Thyroid gland (tissue), 4 donors: ENCODE measurements at places on chromosomes 1 and 21.

DNA sequence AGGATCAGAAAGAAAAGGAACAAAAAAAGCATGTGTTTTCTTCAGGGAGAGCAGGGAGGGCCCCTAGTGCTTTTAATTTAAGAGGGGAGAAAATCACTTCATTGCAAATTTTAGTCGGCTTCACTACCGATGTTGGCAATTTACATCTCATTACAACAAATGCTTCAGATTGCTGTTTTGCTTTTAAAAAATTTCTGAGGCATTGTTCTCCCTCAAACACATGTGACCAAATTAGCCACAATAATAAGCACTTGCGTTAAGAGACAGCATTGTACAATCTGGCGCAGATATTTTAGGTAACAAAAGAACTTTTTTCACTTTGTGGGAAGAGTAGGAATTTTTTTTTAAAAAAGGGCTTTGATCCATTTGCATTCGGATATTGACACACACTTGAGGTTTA, 29.8 kb downstream of the BEND5 start:
- DNase-seq = no peak

DNA sequence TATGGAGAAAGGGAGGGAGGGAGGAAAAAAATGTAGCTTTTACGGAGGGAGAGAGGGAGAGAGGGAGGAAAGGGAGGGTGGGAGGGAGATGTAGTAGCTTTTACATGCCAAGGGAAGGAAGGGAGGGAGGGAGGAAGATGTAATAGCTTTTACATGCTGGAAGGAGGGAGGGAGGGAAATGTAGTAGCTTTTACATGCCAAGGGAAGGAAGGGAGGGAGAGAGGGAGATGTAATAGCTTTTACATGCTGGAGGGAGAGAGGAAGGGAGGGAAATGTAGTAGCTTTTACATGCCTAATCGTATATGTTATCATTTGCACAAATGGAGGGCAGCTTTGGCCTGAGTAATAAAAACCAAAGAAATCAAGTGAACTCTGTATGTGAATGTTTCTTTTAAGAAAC, 35.6 kb downstream of the EEIG2 start:
- DNase-seq = no peak

GRCh38 chr1:22709227-22709626, 1.4 kb upstream of the EPHB2 start:
- DNase-seq = no peak

GRCh38 chr1:205591522-205592351, 40.1 kb downstream of the ELK4 start:
- peak; percentile 85 for DNase-seq

GRCh38 chr21:45600248-45600647, 43.3 kb upstream of the PCBP3 start:
- DNase-seq = no peak

DNA sequence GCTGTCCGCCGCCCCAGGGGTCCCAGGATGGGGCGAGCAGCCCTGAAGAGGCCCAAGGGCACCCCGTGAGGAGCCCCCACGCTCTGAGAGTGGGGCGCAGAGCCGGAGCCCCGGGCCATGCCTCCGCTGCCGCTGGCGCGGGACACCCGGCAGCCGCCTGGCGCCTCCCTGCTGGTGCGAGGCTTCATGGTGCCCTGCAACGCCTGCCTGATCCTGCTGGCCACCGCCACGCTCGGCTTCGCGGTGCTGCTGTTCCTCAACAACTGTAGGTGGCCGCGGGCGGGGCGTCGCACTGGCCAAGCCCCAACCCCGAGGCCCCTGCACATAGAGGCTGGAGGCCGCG, 14.5 kb downstream of the AGRN start:
- peak; percentile 68 for DNase-seq

- peak; percentile 0 for DNase-seq
These were observed 50.0 kb downstream of the SLC37A1 start for GRCh38 chr21:42563686-42564085.

GRCh38 chr21:34844013-34844923, 175.5 kb downstream of the CLIC6 start:
- DNase-seq = peak; percentile 49

DNA sequence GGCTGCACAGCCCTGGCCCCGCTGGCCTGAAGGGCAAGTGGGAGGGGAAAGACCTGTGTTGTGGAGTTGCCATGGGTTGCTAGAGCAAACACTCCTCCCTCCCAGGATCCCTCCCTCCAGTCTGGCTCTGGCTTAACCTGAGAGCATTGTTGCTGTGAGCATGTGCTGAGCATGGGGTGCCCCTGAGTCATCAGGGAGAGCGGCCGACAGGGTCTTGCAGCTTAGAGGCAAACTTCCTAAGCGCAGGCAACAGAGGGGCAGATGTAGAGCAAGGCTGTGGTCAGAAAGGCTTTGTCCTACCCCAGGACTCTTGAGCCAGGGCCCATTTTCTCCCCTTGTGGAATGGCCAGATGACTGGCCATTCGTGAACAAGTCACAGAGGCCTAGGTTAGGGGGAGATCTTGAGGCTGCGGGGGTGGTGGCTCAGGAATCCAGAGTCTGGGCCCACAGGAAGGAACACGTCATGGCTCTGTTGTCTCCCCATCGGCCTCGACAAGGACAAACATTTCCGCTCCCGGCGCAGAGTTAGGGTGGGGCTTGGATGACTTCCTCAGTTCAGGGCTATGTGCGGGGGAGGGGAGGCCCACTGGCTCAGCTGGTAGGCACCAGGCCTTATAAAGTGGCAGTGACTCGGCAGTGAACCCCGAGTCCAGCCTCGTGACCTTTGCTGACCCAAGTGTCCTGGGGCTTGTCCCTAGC, 362 bp upstream of the DYNLT4 start:
- DNase-seq = peak; percentile 97

DNA sequence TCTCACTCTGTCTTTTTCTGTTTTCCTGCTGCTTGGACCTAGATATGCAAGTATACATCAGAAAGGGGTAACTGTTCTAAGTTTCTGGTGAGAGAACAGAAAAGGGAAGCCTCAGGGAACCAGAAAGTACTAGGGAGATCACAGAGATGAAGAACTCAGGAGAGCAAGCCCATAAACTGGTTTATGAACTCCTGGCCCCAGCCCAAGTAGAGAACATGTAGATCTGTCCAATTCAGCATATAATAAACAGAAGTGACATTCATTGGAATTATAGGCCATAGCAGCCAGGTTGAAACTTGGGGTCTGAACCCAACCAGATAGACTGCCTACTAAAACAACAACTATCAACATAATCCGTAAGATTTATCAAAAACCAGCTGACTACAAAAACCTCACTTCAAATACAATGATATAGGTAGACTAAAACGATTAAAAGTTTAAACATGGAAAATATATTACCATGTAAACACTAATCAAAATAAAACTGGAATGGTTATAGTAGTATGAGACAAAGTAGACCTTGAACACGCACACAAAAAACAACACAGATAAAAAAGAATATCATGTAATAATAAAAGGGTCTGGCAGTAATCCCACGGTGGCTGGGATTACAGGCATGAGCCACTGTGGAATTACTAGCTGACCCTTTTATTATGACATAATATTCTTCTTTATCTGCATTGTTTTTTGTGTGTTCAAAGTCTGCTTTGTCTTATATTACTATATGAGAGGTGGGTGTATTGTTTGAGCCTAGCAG, 65.0 kb downstream of the ZSWIM5 start:
- DNase-seq = no peak

DNA sequence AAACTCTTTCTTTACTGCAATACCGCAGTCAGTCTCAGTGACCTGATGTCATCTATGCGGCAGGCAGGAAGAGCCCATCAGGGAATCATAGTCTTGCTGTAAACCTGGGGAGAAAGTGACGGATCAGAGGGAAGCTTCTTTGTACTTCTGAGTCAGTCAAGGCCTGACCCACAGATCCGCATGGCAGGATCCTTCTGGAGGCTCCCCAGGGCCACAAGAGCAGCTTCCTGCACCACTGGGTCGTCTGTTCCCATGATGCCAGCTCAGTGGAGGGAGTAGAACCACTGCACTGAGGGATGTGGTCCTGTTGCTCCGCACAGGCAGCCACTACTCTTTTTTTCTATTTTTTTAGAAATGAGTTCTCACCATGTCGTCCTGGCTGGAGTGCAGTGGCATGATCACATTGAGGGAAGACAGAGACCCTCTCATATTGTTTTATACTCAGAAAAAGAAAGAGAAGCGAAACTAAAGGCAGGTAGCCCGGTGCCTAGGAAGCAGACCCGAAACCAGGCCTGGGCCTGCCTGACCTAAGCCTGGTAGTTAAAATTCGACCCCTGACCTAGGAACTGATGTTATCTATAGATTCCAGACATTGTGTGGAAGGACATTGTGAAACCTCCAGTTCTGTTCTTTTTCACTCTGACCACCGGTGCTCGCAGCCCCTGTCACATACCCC, 6.3 kb upstream of the ERVH48-1 start:
- DNase-seq = no peak

DNA sequence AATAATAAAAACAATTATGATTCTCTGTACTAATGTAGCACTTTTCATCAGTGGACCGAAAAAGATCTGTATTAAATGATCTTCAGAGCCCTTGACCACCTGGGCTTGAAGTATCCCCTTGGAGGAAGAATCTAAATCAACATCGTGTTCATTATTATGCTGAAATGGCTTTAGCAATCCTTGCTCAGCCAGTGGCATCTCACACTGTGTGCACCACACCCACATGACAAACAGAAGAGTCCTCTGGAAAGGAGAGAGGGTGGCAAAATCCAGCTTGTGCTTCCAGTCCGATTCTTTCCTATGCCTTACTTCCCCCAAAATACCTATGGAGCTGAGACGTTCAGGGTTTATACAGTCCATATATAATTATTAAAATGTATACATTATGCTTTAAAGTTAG, 318.5 kb upstream of the RUNX1 start:
- DNase-seq = no peak

GRCh38 chr1:21939650-21940374, 2.7 kb upstream of the HSPG2 start:
- peak; percentile 86 for DNase-seq

DNA sequence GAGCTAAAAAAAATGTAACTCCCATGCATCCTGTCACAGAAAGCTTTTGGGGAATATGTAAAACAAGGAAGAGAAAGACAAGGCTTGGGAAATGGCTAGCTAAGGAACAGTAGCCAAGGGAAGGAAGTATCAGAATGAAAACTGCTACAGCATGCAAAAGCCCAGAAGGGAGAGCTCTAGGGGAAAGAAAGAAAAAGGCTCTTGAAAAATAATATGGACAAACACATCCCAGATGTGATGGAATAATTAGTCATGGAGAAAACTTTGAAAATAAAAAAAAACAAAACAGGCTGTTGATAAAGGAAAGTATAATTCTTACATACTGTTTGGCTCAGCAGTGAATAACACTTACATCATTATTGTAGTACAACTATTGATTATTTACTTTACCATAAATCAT, 47.9 kb upstream of the VCAM1 start:
- DNase-seq = no peak

GRCh38 chr21:45618287-45618686, 25.2 kb upstream of the PCBP3 start:
- DNase-seq = no peak

DNA sequence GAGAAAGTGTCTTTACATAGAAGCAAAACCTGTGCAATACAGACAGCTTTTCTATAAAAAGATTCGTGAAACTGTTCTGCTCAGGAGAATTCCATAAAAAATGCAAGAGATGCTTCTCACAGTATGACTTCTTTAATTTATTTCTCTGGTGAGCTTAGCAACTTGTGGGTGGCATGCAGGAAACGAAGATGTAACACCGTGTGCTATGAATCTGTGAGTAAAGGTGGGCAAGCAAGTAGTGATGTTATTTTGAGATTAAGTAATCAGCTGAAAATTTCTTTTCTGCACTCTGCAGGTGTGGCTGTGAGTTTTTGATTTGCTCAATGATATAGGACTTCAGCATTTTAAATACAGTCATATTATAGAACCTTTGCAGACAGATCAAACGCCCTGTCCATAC, 656.8 kb upstream of the NCAM2 start:
- DNase-seq = no peak

DNA sequence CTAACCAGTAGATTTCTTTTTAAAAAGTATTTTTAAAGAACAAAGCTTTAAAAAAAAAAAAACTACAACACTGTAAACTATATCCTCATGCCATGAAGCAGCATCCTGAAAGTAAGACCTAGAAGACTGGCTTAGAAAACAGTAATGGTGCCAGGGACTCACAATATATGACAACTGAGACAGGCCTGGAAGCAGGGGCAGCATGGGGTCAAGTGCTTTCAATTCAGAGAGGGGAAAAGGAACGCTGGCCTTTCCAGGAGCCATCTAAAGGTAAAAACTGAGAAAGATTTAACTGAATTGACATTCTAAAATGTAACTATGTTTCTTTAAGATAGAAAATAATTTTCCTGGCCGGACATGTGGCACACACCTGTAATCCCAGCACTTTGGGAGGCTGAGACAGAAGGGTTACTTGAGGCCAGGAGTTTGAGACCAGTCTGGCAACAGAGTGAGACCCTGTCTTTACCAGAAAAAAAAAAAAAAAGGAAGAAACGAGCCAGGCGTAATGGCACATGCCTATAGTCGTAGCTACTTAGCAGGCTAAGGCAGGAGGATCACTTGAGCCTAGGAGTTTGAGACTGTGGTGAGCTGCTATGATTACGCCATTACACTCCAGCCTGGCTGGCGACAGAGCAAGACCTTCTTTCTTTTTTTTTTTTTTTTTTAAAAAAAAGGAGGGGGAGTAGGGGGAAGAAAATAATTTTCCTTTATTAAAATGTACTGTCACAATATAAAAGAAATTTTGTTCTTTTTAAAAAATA, 54.1 kb downstream of the SLC35D1 start:
- DNase-seq = peak; percentile 17

DNA sequence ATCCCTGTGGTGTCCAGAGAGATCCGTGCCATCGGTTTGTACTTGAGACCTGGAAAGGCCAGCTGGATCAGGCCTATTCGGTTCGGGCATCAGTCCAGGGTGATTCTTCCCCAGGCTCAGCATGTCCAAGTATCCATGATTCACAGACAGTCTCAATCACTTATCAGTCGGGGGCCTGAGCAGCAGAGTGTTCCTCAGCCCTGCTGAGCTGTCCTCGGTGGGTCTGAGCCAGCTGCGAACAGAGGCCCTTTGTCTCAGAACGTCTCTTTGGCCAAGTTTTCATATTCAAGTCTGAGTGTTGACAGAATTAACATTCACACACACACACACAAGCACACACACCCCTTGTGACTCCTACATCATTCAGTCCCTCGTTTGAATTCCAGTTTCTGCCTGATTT, 33.4 kb upstream of the OSBPL9 start:
- peak; percentile 26 for DNase-seq

DNA sequence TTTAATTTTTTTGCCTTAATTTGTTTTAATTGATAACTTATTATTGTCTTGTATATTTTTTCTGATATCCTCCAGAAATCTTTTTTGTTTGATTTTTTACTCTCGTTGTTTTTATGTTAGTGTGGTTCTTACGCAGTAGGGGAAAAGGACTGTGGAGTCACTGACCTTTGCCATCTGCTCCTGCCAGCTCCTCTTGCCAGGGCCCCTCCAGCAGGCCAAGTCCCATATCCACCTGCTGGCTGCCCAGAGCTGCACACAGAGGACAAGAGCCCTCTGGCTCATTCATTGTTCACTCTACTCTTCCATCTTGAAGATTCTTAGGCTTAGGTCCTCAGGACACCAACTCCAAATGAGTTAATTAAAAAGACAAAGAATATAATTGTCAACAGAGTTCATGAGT, 316.4 kb upstream of the DUSP10 start:
- DNase-seq = no peak

GRCh38 chr1:170306948-170307347, 161.2 kb downstream of the NTMT2 start:
- no peak for DNase-seq
